ENCODE measurements at places on chromosomes 6 and 20.
A peak's percentile ranks its signal among the peaks of the same experiment; 100 is the strongest.

DNA sequence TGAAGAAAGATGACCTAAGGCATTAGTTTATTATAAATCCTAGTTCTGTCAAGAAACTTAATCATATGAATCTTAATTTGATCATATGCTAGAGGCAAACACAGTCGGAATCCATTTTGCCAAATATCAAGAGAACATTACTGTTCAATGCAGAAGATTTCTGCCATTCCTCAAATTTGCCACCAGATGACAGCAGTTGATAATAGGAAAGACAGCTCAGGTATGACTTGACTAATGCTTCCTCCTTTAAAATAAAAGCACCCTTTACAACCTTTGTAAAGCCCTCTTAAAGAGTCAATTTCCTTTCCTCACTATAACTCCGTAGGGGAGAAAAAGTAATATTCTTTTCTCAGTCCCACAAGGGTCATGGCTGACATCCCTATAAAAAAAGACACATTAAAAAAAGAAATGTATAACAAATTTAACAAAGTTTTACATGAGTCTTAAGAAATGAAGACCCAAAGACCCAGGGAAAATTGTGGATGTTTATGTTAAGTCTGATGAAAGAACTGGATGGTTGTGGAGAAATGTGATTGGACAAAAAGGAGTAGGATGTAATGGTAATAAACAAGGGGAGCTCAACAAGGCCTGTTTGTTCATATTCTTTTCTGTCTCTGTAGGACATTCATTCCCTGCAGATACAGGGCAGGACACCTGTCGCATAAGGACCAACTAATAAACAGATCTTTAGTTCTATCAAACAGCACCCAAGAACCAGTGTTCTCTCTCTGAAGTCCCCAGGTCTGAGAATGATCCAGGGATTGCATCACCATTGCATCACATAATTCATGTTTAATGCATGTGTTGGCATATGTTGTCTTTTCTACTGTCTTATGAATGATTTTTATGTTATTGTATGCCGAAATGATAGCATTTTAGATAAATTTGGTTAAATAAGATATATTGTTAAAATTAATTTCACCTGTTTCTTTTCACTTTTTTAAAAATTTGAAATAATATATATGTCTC is 23.0 kb upstream of the IL17A start:
- DNase-seq: no peak

DNA sequence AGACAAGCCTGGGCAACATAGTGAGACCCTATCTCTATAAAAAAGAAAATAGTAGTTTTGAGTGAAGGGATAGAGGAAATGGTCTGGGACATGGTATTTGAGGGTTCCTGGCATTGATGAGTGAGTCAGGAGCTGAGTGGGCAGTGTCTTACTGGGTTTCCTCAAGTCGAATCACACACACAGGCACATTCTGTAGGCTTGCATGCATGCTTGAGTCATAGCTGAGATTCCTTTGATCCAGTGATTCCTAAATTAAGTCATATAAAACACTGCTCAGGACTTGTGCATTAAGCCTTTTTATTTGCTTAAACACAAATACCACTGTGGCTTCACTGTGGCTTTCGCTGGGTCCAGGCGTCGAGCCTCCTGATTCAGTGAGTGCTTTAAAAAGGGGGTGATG is 71.8 kb upstream of the TMEM181 start:
- DNase-seq: no peak

- no peak for DNase-seq
Measured at GRCh38 chr6:16058929-16059345, 69.9 kb upstream of the MYLIP start.

DNA sequence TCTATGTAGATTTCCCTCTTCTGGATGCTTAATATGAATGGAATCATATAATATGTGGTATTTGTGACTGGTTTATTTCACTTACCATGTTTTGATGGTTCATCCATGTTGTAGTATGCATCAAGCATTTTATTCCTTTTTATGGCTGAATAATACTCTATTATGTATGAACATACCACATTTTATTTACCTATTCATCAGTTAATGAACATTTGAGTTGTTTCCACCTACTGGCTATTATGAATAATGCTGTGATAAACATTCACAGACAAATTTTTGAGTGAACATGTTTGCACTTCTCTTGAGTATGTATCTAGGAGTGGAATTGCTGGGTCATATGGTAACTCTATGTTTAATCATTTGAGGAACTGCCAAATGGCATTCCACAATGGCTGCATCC is 14.9 kb upstream of the ZNF451 start:
- DNase-seq: no peak

- DNase-seq: no peak
Measured at GRCh38 chr20:61682996-61683681, 382.5 kb downstream of the TAF4 start.

DNA sequence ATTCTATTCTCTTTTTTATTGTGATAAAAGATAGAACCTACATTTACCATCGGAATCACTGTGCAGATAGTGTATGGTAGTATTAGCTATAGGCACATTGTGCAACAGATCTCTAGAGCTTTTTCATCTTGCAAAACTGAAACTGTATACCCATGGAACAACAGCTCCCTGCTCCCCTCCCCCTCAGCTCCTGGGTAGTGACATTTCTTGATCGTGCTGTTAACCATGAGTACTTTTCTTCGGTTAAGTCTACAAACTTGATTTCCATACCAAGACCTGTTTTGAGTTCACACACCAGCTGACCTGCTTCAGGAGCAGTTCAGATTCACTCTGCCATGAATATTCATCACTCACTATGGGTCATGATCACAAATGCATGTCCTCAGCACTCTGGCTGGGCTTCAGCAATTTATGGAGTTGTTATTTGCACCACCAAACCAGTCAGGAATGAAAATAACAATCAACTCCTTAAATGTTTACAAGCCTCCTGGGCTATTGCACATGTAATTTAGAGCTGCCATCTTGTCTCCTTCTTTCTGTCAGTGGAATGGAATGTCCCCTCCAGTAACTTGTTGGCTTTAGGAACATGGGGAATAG is 32.8 kb downstream of the PRDM1 start:
- no peak for DNase-seq

DNA sequence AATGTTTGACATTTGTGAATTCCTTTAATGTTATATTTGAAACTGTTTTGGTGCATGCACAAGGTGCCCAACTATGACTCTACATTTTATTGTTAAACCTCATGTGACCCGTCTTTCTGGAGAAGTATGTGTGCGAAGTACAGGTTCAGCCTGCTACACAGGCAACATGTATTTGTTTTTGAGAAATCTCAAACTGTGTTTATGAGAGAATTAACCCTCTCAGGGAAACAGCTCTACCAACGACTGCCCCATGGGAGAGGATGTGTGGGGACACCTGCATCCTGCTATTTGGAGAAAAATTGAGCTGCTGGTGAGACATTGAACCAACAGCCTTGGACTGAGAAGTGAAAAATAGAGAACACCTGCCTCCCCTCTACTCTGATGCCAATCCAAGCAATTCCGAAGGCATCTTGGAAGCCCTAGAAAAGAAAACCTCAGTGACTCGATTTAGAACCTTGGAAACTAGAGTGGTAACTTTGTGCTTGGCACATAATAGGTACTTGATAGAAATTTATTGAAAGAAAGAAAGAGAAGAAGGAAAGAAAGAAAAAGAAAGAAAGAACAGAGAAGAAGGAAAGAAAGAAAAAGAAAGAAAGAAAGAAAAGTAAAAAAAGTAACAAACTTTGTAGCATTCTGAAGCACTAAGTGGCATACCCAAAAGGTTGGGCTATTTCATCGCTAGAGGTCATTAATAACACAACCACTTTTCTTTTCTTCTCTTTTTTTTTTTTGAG is 2.9 kb upstream of the AKAP12 start:
- DNase-seq: no peak

DNA sequence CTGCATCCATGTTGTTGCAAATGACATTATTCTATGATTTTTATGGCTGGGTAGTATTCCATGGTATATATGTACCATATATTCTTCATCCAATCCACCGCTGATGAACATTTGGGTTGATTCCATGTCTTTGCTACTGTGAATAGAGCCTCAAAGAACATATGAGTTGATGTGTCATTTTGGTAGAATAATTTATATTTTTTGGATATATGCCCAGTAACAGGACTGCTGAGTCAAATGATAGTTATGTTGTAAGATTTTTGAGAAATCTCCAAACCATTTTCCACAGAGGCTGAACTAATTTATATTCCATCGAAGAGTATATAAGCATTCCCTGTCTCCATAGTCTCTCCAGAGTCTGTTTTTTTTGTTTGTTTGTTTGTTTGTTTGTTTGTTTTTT is 1373.5 kb downstream of the GRIK2 start:
- no peak for DNase-seq

DNA sequence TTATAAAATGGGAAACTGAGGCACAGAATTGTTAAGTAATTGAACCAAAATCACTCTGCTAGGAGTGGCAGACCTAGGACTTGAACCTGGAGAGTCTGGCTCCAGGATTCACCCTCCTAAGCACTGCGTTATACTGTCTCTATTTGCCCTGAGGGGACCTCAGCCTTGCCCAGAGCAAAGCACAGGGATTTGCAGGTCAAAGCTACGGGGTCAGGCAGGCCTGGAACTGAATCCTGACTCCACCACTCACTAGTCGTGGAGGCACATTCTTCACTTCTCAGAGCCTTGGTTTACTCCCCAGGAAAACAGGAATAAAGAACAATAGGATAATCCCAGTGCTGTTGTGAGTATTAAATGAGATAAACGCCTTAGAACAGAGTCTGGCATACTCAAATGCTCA is 19.4 kb downstream of the KCNK15 start:
- no peak for DNase-seq

- no peak for DNase-seq
Measured at GRCh38 chr6:56091159-56091869, 156.1 kb downstream of the COL21A1 start.

- no peak for DNase-seq
Measured at GRCh38 chr20:13447385-13448180, 191.1 kb downstream of the TASP1 start.

- DNase-seq: peak; percentile 5
Measured at GRCh38 chr6:114096561-114097172, 125.7 kb upstream of the HDAC2 start.

- no peak for DNase-seq
Measured at GRCh38 chr6:43123461-43124314, 47.4 kb upstream of the SRF start.

GRCh38 chr20:5531318-5532081 is 214.7 kb upstream of the PROKR2 start:
- no peak for DNase-seq

GRCh38 chr6:17519120-17519519 is 81.0 kb upstream of the FAM8A1 start:
- no peak for DNase-seq

GRCh38 chr6:42405021-42405420 is 46.7 kb downstream of the TRERF1 start:
- DNase-seq: no peak

GRCh38 chr20:49384437-49385434 is 97.7 kb downstream of the KCNB1 start:
- peak; percentile 49 for DNase-seq

DNA sequence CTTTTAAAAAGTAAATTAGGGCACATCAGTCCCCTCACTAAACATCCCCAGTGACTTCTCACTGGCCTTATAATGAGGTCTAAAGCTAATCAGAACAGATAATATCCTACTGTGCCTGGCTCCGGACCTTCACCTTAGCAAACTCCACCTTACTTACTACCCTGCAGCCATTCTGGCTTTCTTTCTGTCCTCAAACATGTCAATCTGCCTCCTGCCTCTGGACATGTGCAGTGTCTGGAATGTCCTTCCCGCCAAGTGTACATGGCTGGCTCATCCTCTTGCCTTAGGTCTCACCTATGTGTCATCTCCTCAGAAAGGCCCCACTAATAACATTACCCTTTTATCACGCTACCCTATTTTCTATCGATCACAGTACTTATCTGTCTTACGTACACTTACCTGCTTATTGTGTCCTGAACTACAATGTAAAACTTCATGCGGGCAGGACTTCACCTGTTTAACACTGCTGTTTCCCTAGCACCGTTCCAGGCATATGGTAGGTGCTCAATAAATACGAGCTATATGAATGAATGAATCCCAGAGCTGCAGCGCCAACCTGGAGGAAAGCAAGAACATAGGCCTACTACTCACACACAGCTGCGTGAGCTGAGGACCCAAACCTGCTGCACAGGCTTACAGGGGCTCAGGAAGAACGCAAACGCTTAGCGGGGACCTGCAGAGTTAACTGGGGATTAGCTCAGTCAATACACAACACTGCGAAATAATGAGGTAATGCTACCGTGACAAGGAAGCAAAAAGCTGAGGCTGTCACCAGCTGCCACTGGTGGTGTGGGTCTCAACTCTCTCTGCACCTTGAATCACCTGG is 991 bp downstream of the UQCC2 start:
- no peak for DNase-seq

DNA sequence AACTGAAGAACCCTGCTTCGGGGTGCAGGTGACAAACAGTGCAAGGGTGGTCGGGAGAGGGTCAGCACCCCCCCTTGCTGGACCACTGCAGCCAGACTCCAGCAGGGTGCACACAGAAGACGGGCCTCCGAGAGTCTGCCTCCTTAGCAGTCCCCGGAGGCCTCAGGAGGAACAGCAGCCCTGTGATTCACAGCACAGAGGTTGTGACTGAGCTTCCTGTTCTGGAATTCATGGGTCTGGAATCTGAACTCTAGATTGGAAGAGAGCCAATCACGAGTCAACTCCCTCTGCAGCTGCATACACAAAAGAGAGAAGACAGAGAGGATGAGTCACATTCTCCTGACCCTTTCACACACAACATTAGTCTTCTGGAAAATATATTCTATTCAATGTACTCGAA is 249.0 kb upstream of the OPRM1 start:
- DNase-seq: no peak

DNA sequence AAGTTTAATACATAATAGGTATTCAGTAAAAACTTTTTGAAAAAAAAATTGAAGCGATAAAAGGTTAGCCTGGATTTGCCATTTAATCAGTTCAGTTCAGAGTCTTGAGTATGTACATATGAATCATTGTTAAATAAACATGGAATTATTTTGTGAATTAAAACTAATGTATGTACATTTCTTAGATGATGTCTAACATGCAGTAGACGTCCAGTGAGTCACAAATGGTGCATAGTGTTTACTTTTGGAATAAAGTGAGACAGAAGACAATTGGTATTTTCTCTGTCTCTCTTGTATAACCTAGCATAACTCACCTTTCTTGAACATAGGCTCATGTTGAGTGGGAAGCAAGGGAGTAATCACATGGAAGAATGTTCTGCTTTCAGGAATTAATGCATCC is 83.5 kb downstream of the EYS start:
- no peak for DNase-seq

DNA sequence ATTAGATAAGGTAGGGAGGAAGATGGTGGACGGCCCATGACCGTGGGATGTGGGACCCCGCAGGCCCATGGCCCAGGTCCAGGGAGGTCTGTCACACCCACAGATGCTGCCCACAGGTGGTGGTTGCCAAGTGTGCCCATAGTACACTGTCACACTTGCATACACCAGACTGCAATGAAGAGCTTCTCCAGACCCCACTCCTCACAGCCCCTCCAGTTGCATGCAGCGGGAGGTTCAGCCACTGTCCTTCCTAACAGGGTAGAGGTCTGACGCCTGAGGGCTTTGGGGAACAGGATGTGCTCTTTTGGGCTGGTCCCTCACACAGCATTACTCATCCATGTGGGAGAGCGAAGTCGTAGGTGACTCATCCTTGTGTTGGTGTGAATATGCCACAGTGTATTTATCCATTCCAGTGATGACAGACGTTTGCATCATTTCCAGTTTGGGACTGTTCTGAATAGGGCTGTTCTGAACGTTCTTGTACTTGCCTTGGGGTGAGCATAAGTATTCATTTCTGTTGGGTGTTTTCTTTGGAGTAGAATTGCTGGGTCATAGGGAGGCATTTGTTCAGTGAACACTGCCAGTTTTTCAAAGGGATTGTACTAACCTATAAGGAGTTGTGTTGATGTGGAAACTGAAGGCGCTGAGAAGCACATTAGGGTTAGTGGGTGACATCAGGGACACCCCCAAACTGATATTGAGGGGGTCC is 10.1 kb upstream of the PYGB start:
- DNase-seq: peak; percentile 49

Data from activated T-cell treated with anti-CD3 and anti-CD28 coated beads for 24 hours (primary cell).